ENCODE measurements at places on chromosomes 6 and 20.

- no peak for DNase-seq
These were observed 99.2 kb upstream of the RPS6KA2 start for GRCh38 chr6:166726201-166726600.

GRCh38 chr6:83722876-83723275 is 14.0 kb upstream of the SNAP91 start:
- no peak for DNase-seq

DNA sequence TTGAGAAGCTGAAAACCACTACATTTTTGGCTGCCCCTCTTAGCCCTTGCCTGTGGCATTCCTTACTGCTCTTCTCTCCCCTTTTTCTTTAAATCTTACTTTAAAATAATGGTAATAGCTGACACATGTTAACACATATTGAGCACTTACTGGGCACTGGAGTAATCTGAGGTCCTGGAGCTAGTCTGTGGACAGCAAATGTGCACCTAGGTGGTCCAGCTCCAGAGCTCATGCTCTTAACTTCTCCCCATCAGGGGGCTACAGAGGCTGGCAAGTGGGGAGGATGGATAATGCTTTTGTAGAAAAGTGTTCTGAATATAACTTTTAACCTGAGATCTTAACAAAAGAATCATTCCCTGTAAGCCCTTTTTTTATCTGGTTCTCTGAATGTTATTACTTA is 74.8 kb downstream of the ADGRB3 start:
- DNase-seq: no peak

GRCh38 chr6:151506761-151507160 is 12.9 kb downstream of the CCDC170 start:
- no peak for DNase-seq

- DNase-seq: no peak
These were observed 2.0 kb downstream of the SCRT2 start for GRCh38 chr20:673603-674001.

GRCh38 chr6:22056398-22056797 is 240.4 kb downstream of the PRL start:
- no peak for DNase-seq

GRCh38 chr20:38844963-38845362 is 39.5 kb downstream of the PPP1R16B start:
- peak; percentile 43 for DNase-seq

- DNase-seq: no peak
These were observed 95.5 kb downstream of the PPP1R14C start for GRCh38 chr6:150238336-150238741.

DNA sequence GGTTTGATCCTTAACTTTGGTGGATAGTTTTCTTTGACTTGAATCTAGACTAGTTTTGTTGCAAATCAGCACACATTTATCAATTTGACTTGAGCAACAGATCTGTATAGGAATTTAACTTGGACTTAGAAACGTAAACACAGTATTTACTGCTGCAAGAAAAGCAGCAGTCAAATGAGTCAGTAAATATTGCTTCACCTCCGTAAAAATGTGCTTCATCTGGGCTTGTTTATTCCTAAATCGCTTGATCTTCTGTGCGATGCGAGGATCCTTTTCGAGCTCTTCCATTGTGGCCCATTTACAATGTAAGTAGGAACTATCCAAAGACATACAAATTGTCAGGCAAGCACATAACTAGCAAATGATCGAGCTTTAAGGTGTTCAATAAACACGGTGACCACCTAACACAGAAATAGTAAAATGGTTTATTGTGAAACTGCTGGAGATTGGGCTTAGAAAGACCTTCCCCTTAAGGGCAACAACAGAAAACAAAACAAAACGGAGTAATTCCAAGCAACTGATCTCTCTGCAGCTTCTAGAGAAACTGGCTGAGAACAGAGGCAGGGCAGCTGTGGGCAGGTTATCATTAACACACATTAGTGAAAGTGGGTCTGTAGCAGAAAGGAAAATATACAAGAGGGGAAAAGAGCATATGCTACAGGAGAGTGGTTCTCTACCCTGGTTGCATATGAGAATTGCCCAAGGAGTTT is 120.8 kb downstream of the CHD6 start:
- DNase-seq: no peak

- DNase-seq: no peak
These were observed 17.2 kb downstream of the MAP3K5 start for GRCh38 chr6:136775081-136775480.

- no peak for DNase-seq
These were observed 105.2 kb upstream of the MAN1A1 start for GRCh38 chr6:119454714-119455113.

- DNase-seq: no peak
These were observed 67.4 kb upstream of the LOC128125822 start for GRCh38 chr6:63504777-63505384.

GRCh38 chr6:148109732-148110131 is 232.9 kb upstream of the SASH1 start:
- no peak for DNase-seq

- DNase-seq: no peak
These were observed 10.5 kb downstream of the RALY start for GRCh38 chr20:34004227-34004626.

- DNase-seq: no peak
These were observed 198.3 kb downstream of the JARID2 start for GRCh38 chr6:15444081-15444731.

DNA sequence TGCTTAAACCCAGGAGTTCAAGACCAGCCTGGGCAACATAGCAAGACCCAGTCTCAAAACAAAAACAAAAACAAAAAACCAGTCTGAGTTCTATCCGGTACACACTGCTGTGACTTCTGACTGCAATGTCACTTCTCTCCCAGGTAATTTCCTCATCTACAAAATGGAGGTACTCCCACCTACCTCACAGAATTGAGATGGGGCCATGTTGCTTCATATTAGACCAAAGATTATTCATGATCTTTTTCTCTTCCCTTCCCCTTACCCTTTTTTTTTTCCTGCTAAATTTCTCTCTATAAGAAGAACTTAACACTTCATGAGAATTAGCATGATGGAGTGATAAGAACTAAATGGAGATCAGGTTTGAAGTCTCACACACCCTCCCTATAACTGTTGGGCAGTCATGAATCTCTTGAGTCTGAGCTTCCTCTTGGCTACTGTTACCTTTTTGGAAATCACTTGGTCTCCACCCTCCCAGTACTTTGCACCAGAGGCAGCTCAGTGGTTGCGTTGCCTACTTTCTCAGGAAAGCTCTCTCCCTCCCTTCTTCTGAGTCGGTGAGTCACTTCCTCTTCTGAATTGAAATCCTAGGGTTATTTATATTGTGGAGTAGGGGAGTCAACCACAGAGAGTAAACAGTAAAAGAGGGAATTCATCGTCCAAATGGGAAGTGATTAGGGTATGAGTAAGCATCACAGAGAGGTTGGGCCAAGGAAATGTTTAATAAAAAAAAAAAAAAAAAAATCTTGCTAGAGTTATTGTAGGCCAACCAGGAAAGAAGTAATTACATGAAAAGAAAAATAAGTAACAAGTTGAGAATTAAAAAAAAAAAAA is 59.9 kb upstream of the MAP7 start:
- no peak for DNase-seq

GRCh38 chr6:125358898-125359297 is 57.1 kb upstream of the HDDC2 start:
- DNase-seq: no peak

DNA sequence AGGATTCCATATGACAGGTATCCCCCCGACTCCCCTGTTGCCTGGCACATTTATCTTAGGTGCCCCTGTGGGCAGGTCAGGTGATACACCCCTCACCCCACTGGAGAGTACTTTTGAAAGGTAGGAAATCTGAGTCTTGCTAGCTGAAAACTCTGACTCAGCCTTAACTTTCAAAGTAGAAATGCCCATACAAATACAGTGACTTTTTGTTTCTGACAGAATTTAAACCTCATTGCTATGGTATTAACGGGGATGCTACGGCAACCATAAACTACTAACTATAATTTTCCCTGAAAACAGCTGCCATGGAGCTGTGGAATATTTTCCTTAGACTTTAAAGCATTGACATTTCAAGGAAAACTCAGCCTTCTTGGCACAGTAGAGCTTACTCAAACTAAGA is 536.0 kb downstream of the RFPL4B start:
- no peak for DNase-seq

- DNase-seq: no peak
These were observed 1.9 kb downstream of the RNF39 start for GRCh38 chr6:30073489-30074235.

DNA sequence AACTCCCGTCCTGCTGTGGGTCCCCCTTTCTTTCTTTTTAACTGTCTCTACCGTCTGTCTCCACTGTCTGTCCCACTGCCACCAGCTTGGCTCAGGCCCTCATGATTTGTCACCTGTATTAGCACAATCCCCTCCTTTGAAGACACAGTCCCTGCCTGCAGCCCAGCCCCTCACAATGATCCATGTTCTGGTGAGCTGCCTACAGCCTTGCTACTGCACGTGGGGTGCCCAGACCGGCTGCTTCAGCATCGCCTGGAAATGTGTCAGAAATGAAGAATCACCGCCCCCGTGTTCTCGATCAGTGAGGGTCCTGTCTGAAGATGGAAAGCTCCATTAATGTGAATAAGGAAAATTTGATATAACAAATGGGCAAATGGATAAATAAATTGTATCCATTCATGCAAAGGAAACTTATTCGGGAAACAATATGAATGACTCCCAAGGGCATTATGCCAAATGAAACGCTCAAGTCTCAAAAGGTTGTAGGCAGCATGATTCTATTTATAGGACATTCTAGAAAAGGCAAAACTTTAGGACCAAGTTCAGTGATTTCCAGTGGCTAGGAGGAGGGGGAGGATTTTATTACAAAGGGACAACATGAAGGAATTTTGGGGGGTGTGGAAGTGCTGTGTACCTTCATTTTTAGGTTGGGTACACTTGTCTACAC is 59.4 kb upstream of the CD83 start:
- no peak for DNase-seq

DNA sequence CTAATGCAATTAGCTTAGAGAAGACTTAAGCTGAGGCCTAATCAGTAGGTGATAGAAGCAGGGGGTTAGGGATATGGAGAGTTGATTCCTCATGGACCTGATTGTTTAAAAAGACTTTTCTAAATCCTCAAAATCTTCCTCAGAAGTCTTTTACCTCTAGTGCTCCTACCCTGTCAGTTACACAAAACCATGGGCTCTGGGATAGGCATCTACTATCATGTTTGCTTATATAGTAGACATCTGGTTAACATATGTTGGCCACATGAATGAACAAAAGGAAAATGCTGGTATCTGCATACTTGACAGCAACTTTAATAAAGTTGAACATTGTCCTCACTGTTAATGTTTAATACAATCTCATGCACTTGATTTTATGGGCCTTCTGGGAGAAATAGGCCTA is 61.5 kb upstream of the FKBP1C start:
- no peak for DNase-seq

DNA sequence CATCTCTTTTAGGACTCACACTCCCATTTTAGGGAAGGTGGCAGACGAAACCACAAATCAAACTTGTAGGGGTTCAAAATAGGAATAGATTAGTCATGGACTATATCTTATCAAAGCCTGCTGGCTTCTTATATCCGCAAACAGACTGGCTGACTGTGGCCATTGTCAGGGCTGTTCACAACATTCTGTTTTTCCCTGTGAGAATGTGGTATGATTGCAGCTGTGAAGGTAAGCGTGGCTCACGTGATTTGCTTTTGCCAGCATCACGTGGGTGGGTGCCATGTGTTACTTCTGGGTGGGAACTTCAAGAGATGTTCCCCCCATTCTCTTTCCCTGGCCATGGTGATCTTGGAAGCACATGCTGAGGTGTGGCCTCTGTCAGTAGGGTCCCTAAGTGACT is 5.9 kb downstream of the IP6K3 start:
- no peak for DNase-seq

All from activated CD4-positive, alpha-beta T cell treated with anti-CD3 and anti-CD28 coated beads, Interleukin-2, amount 10 ng/mL, durations not matched to agents 7 days and 5 days (primary cell).